Vagina (tissue), 2 donors: ENCODE measurements at places on chromosomes 4 and X.
A peak's percentile ranks its signal among the peaks of the same experiment; 100 is the strongest.

DNA sequence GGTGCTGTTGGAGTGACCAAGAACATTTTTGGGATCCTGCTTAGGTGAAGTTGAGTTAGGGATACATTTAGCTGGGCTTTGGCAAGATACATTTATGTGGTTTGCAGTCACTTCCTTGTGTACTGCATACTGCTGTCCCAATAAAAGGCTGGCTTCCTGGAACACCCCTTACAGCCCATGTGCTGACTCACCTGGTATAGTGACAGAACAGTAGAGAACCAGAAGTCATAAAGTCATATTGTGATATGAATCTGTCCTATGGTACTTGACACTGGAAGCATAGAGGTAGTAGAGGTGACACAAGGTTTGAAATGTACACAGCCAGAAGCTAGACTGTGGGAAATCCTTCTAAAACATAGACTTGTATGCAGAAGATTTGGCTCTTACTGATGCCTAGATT is 55.3 kb upstream of the SLC25A43 start:
- DNase-seq, result no peak

DNA sequence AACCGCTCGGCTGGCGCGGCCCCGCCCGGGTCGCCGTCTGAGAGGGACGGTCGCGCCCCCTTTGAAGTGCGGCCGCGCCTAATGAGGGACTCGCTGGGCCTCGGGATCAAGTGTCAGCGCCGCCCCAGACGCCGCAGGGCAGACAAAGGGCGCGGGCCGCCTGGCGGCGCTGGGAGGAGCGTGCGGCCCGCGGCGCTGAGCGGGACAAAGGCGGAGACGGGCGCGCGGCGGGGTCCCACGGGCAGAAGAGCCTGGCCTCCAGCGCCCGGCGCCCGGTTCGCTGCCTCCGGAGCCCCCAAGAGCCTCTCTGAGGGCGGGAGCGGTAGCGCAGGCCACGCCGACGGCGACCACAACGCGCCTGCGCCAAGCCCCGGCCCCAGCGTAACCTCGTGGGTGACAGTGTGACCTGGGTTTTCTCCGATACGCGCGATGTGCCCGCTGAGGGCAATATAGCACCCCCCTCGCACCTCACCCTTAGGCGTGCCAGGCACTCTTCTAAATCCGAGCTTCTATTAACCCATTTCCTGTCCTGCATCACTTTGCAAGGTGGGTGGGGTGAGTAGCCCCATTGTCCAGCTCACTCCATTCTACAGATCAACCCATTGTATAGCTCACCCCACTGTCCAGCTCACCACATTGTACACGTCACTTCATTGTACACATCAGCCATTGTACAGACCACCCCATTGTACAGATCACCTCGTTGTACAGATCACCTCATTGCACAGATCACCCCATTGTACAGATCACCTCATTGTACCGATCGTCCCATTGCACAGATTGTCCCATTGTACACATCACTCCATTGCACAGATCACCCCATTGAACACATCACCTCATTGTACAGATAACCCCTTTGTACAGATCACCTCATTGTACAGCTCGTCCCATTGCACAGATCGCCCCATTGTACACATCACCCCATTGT is 33.7 kb upstream of the STX18 start:
- no peak for DNase-seq

DNA sequence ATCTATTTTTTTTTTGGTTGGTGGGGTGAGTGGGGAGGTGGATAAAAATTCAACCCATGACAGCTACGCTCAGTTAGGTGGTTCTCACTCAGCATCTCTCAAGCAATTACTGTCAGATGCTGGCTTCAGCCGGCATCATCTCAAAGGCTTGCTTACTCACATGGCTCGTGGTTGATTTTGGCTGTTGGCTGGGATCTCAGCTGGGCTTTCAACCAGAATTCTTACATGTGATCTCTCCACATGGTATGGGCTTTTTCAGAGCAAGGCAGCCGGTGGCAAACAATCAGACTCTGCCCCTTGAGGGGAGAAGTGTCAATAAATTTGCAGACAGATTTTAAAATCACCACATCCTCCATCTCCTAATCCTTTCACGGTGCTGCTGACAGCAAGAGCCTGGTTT is 47.2 kb downstream of the SLC34A2 start:
- DNase-seq, result no peak

DNA sequence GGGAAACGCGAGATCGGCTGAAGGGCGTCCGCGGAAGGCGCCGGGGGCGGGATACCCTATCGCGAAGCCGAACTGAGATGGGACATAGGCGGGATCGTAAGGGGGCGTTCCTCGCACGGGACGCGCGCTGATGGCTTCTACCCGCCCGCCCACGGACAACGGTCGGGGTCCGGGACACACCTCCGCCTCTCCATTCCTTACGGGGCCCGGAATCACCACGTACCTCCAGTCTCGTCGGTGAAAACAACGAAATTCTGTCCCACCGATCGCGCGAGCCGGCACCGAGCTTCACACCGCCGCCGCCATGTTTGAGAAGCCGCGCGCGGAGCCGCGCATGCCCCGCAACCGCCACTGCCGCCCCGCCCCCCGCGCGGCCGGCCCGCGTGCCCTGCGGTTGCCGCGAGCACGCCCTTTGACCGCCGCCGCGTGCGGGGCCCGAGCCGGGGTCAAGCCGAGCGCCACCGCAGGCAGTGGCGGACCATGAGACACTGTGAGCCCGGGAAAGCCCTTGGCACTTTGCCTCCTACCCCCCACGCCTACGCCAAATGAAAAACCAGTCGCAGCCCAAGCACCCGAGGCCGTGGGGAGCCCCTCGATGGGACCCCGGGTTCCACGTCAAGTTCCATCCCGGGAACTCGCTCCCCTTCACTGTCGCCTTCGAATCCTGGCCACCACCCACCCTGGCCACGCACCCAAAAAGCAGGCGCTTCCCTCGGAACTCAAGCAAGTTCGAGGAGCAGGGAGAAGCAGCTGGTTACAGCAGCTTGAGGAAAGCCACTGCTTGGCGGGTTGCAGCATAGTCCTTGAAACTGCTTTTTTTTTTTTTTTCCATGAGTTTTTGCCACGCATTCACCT is at the start of gene SCML2:
Gene SCML2, minus strand, starts transcription at position 320 of the 855 bp plus-strand sequence. CDS start 20,617 bp downstream, outside the sequence.
- DNase-seq, result no peak

GRCh38 chr4:150389896-150390530 is 191.9 kb upstream of the MAB21L2 start:
- DNase-seq, result no peak

DNA sequence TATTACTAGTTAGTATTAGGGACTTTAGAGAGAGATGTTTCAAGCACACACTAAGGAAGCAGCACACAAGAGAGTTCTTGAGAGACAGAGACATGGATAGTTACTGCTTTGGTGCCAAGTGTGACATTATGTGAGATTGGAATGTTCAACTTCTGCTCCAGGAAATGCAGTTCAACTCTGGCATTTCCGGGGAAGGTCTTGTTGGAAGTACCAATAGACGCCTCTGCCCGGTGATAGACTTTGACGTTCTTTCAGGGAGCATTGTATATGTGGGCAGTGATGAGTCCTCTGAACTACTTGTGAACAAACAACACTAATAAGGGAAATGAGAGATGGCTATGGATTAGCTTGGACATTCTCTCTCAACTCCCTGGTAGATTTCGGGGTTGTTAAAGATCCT is 638.1 kb upstream of the BOD1L1 start:
- DNase-seq, result no peak

GRCh38 chr4:156111686-156112085 is 158.0 kb upstream of the CTSO start:
- no peak for DNase-seq

GRCh38 chrX:65999563-66000148 is 40.2 kb downstream of the VSIG4 start:
- DNase-seq, result no peak

DNA sequence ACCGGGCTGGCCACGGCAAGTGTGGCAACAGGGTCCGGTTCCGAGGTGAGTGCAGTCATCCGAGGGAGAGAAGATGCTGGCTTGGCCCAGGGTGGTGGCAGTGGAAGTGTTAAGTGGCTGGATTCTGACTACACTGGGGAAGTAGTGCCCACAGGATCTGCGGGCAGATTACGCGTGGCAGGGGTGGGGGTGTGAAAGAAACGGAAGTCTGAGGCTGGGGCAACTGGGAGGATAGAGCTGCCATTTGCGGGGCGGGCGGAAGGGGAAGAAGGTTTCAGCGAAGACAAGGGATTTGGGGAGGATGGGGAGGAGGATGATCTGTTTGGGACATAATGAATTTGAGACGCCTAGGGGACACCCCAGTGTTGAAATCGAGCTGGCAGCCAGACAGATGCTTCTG is 5.3 kb downstream of the RS1 start:
- no peak for DNase-seq

DNA sequence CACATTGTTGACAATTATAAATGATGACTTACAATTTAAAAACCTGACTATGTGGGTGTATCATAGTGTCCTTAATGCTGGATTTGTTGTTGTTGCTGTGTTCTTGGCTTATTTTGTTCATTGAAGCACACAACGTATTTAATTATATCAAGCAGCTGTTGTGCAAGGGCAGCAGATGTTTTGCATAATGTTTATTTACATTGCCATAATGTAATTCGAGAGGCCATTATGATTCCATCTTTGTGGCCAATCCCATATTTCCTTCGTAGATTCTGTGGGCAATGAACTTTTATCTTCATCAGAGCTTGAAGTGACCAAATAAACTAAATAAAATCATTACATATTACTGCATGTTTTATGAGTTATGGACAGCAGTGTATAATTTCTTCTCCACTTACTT is 422.6 kb upstream of the GALNTL6 start:
- no peak for DNase-seq

GRCh38 chr4:47531954-47532321 is 46.9 kb downstream of the ATP10D start:
- no peak for DNase-seq

DNA sequence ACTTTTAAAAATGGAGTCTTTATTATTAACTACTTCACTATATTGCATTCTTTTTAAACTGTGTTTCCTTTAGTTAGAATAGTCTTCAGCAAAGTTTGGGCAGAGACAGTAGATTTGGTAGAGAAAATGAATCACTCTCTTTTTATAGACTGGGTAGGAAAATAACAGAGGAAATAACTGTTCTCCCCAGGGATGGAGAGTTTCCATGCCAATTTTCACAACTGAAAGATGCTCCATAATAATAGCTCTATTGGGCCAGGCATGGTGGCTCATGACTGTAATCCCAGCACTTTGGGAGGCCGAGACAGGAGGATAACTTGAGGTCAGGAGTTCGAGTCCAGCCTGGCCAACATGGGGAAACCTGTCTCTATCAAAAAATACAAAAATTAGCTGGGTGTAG is 13.1 kb downstream of the HSD17B13 start:
- DNase-seq, result no peak

GRCh38 chrX:150864127-150864526 is 34.3 kb downstream of the CD99L2 start:
- DNase-seq, result no peak

- no peak for DNase-seq
Measured at GRCh38 chrX:71666240-71667223, 814 bp upstream of the LOC101059915 start.

DNA sequence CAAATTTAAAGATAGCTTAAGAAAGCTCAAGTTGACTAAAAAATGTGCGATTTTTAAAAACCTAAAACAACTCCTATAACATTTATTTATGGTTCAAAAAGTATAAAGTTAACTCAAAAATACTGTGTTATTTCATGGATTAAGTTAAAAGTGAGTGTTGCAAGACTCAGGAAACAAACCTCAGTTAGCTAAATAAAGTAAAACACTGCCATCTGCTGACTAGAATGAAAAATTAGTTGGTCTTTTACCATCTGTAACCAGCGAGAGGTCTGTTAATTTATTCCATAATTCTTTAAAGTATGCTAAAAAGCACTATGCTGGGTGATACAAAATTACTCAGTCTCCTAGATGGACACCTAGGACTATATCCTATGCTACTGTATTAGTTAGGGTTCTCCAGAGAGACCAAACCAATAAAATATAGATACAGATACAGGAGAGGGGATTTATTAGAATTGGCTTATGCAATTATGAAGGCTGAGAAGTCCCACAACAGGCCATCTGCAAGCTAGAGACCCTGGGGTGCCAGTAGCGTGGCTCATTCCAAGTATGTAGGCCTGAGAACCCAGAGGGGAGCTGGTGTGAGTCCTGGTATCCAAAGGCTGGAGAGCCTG is 4.9 kb upstream of the WDFY3 start:
- DNase-seq, result no peak

- no peak for DNase-seq
Measured at GRCh38 chr4:70583952-70584834, 7.9 kb upstream of the AMBN start.

DNA sequence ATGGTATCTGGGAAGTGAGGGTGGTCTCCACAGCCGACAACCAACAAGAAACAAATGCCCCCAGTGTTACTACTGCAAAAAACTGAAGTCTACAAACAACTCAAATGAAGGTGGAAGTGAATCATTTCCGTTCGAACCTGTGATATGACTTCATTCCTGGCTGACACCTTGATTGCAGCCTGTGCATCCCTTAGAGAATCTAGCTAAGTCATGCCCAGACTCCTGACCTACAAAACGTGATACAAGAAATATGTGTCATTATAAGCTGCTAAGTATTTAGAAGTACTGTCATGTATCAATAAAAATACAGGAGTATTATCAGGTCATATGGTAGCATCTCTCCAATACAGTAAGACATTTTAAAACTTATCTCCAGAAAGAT is 959.7 kb upstream of the LCORL start:
- DNase-seq, result no peak

DNA sequence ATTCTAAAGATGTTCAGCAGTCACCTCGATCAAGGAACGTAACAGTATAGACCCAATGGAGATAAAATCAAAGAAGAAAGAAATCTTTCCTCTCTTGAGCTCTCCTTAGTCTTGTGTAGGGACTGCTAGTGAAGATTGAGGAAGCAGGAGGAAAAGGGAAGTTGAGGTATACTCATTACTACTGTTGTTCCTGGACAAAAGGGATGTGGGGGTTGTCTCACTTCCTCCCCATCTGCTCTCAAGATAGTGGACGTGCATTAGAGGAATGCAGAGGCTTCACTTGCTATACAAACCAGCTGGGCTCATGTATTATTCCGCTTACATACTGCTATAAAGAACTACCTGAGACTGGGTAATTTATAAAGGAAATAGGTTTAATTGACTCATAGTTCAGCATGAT is 208.9 kb upstream of the ARHGEF9 start:
- no peak for DNase-seq

DNA sequence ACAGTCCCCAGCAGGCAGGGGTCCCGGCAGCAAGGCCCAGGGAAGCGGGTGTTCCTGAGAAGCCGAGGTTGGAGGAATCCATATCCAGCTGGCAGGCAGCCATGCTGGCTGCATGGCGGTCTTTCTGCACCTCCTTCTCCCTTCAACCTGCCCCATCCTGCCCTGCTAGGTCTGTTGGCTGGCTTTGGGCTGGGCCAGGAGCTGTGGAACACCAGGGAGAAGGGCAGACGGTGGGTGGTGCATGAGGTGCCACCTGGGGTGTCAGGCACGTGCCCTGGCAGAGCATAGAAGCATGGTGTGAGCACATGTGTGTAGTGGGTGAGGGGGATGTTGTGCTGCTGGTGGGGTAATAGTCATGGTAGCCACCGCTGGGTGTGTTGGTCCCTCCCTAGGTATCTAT is 150.1 kb downstream of the PJA1 start:
- peak; percentile 85 for DNase-seq

GRCh38 chrX:40109288-40110008 is 11.7 kb upstream of the BCOR start:
- no peak for DNase-seq
